ENCODE measurements at places on chromosomes 3 and 15.

DNA sequence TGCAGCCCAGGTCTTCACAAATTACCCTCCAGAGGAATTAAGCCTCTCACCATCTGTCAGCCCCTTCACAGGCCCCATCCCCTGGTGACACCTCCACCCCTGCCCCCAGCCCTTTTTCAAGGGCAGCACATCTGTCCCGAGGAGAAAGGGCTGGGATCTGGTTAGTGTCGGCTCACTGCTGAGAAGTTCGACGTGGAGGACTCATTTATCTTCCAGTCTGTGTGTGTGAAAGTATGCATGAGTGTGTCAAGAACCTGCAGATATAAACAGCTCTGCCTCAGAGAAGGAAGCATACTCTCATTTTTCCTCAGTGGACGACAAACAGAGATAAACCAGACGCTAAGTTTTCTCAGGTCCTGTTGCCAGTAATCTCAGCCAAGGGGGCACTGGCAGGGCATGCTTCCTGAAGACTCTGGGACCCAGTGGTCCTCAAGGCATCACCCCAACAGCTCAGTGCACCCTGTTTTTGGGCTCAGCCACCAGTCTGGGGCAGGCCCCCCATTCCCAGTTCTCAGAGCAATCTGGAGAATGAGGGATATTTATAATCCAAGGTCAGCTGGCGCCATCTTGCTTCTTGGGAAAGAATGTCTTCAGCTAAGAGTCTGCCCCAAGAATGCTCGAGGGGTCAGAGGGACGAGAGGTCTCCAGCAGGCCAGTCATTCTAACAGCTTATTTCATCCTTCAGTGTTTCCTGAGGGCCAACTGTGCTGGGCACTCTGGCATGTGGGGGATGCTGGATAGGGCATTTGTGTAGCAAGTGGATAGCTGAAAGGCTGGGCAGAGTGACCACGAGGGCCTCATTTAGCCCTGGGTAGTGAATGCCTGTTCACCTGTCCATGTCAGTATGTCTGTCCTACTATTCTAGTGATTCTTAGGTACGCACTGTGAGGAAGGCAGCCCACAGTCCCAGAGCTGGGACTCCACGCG, 73.6 kb downstream of the ADCY5 start:
- DNase-seq, result no peak

DNA sequence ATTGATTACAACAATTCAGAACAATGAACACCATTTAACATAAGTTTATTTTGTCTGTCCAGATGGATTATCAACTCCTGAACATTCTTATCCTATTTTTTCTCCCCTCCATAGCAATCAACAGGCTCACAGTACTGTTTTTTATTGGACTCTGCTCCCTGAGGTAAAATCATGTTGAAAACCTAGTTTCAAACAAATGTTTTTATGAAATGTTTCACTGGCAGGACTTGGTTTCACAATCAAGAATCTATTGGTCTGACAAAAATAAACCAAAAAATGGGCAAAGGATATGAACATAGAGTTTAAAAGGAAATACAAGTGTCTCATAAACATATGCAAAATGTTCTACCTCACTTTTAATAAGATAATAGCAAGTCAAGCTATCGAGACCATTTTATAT, 2.6 kb upstream of the MYRIP start:
- no peak for DNase-seq

DNA sequence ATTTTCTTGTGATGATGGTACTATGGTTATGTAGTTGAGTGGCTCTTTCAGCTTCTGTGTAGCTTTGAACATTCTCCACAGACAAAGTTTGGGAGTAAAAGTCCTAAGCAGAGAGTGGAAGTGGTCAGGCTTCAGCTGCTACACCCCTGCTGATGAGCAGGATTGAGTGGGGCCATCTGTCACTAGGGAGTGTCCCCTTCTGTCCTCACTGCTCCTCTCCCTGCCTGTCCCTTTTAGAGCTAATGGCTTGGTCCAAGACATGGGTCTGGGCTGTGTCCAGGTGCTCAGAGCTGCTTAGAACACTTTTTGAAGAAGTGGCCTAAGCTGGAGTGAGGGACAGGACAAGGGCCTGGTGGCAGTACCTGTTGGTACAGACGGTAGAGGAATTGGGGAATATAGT, 15.1 kb downstream of the MYZAP start:
- no peak for DNase-seq

DNA sequence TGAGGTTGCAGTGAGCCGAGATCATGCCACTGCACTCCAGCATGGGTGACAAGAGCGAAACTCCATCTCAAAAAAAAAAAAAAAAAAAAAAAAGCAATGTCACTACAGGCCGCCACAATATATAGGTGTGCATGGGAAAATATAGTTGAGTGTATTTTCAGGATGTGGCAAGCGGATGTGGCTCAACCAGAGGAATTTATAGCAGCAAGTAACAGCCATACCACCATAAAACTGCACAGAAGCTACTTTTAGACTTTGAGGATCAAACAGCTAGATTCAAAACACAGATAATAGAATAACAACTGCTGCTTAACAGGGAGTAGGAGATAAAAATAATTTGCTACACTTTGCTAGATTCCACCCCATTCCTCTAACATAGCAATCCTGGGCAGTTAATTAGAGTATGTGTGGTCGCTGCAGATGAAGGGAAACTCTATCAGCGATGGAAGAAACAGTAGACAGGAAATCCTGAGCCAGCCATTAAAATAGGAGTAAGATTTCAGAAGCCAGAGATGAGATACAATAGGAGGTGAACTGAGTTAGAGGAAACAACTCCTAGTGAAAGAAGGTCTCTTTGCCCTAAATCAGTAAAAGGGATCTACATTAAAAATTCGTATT, 318.7 kb upstream of the STT3B start:
- no peak for DNase-seq

- DNase-seq, result no peak
Measured at GRCh38 chr3:128133273-128133883, 9.8 kb upstream of the RUVBL1 start.

DNA sequence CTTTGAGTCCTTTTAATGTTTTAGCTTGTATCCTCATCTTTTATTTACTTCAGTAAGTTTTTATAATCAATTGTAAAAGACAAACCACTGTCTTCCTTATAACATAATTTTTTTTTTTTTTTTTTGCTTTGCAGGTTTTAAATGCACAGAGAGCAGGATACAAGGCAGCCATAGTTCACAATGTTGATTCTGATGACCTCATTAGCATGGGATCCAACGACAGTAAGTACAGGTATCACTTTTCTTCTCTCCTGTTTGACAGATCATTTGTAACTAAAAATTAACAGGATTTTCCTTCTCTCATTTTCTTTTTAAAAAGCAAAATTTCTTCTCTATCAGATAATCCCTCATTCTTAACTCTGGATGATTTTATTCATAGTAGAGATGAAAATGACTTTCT, 75.4 kb downstream of the PFN2 start:
- no peak for DNase-seq

GRCh38 chr15:23401627-23402026, 45.4 kb downstream of the GOLGA6L2 start:
- no peak for DNase-seq
